ENCODE measurements at places on chromosomes 6 and 20.

DNA sequence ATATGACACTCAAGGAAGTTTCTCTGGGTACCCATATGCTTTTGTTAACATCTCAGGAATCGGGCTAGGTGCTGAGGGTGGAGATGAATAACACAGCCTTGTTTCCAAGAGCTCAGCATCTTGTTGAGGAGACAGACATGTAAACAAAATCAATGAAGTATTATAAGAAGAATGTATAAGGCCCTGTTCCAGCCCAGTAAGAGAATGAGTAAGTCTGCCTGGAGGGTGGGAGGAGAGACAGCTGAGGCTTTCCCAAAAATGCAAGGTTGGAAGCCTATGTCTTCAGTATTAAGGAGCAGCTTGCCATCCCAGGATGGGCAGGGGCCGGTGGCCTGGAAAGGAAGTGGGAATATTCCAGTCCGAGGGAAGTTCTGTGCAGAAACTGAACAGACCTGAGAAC lies 615.3 kb upstream of the BTBD3 start:
- DNase-seq: no peak

- DNase-seq: no peak
Measured at GRCh38 chr6:160768101-160768500, 66.1 kb downstream of the PLG start.

DNA sequence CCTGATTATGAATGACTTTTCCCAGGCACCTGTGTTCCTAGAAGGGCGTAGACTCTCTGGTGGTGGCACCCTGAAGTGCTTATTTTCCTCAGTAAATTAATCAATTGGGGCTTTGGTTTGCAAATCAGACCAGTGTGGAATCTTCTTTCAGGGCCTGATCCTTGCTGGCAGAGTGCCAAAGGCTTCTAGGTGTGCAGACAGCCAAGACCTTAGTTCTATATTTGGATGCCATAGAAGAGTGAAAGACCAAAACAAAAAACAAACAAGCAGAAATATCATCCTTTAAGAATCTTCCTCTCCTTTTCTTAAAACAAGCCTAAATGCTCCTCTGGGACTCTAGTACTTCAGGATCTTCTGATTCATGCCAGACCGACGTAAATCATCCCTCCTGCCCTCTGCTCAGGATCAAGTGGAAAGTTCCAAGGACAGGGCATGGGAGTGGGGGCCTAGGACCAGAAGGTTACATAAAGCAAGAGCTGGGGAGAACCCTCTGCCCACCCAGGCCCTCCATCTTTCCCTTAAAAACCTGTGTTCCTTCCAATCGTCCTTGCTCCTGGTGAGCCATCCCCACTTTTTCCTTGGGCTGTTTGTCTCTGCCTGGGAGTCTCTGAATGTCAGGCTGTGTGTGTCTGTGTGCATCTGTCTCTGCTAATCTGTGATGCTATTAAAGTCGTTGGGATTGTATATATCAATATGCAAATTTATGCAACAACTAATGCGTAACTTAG lies 70.5 kb upstream of the MYLIP start:
- no peak for DNase-seq

GRCh38 chr20:15176929-15177328 lies 839.5 kb upstream of the FLRT3 start:
- no peak for DNase-seq

DNA sequence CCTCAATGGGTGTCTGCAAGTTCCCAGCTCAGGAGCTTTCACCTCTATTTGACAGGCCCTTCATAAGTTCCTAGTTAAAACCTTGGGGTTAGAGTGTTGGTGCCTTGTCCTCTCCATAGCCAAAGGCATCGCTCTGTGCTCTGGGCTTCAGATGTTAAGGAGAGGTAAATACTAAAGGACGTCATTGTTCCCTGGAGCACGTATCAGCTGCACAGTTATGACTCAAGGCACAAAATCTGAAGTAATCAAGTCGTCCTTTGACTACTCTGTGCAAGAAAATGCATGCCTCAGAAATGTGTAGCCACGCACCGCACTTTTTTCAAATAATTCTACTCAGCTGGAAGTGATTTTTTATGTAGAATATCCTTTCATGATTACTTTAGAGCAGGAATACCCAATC lies 240.8 kb upstream of the QKI start:
- DNase-seq: no peak

DNA sequence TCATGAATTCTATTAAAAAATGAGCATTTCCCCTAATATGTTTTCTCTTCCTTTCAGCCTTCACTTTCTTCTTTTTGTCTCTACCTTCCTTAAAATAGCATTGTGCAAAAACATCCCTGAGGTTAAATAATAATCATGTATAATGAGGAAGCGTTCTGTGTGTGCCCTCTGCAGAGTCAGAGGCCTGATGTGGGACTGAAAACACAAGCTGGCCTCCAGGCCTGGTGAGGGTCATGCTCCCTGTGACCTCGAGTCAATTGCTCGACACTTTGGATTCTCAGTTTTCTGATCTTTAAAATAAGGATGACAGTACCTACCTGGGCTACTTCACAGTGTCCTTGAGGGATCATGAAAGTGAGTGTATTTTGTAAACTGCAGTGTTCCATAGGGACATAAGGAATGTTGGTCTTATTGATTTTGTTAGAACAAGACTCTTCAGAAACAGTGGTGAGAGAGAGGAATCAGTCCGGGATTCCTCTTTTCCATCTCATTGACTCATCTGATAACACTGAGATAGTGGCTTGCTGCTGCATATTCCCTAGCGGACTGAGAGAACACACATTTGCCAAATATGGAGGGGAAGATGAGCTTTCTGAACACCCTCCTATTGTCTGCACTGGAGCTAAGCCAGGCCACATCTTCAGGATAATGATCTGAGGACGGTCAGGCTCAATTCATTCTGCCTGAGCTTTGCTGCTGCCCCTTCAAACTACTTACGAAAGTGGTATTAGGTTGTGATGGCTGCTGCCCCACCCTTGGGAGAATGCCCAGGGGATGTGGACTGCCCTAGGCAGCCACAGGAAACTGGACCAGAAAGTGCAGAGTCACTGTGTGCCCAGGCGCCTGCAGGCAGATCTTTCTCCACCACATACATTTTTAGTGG lies 39.6 kb upstream of the PDE7B start:
- no peak for DNase-seq

DNA sequence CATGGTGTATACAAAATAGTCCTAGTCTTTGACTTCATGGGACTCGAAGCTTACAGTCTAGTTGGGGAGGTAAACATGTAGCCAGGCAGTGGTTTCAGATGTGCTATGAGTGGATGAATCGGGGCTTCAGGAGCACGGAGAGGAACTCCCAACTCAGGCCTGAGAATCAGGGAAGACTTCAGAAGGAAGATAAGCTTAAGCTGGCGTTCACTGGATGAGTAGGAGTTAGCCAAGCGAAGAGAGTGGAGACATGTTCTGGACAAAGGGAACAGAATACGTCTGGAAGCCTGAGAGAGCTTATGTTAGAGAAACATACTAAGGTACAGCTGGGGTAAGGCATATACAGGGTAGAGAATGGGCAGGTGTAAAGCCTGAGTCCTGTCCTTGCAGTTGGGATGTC lies 8.8 kb downstream of the CARMIL1 start:
- no peak for DNase-seq

DNA sequence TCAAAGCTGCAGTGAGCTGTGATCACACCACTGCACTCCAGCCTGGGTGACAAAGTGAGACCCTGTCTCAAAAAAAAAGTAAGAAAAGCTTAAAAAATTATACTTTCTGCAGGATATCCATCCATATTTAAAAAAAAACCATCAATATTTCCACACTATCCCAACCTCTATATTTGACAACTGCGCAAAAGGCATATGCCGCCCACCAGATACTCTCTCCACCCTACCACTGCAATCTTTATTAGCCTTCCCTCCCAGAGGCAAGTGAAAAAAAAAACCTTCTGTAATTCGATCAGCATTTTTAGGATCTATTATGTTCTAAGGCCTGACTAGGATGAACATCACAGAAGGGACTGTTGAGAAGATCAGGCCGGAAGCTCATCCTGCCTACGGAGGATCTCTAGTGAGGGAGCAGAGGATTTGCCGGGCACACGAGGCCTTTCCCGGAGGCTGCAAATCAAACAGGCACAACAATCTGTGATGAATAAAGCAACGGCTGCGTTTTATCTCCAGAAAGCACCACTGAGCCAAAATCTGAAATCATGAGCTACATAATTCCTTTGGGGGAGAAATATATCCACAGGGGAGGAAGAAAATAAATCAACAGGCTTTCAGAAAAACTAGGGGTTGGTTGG lies 65.9 kb downstream of the GFOD1 start:
- DNase-seq: no peak

GRCh38 chr6:21992178-21992967 lies 304.5 kb downstream of the PRL start:
- DNase-seq: no peak

- no peak for DNase-seq
Measured at GRCh38 chr6:91281901-91282300, 695.0 kb upstream of the MAP3K7 start.

DNA sequence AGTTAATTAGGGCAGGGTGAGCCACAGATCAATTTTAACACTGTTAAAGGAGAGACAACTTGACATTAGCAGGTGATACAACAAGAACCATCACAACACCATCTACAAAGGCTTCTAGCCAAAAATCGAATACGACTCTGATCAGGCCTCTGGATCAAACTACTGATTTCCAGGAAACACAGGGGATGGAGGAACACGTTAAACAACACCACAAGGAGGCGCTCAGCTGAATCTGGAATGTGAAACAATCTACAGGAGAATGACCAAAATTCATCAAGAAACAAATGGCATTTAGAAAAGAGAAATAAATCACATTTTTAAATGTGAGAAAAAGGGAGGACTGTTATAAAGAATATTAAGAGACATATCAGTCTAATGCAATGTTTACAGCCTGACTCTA lies 13.5 kb upstream of the MAFB start:
- DNase-seq: no peak

DNA sequence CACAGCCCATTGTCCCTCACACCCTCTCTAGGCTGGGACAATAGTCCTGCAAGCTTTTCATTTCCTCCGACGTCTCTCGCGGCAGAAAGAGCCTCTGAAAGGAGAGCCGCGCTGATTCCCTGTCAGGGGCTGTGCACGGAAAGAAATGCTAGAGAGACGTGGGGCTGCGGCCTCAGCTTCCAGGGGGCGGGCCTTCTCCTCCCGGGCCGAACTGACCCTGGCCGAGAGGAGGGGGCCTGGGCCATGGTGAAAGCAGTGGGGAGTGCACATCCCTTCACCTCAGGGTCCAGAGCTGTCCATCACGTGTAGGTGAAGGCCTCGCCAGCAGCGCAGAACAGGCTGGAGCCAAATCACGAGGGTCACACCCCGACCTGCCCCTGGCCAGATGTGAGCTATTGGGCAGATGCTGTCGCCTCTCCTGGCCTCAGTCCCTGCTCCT lies 220.4 kb downstream of the TAF4 start:
- DNase-seq: no peak

- no peak for DNase-seq
Measured at GRCh38 chr6:88914895-88915598, 48.4 kb downstream of the RNGTT start.

- DNase-seq: no peak
Measured at GRCh38 chr6:73803562-73804241, 107.7 kb downstream of the CD109 start.

DNA sequence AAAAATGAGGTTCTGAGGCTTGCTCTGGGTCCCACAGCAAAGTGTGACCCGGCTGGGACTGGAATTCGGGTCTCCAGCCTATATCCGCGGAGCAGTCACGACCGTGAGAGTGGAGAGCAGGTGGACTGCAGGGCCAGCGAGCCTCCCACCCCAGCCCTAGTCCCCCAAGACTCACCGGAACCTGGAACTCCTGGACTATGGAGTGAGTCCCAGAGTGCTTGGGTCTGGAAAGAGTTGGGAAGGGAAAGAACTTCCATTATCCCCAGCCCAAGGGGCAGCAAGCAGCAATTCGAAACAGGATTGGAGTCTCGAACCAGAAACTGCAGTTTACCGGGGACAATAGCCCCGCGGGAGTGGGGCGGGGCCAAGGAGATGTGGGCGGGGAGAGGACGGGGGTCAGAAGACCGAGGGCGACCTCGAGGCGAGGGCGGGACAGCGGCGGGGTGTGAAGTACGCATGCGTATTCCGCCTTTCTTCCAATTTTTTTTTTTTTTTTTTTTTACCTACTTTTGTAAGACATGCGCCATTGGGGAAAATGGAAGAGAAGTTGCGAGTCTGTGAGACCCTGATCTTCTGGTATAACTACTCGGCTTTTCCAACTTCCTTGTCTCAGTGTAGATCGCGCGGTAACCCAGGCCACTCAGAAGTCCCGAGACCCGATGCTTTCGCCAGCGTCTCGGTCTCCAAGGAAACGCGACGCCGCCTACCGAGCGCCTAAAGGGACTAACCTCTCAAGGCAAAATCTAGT lies at the start of gene C20orf96:
Gene C20orf96, minus strand, starts transcription at position 667 of the 748 bp plus-strand sequence. Its CDS starts 140 bp downstream, at position 527.
- DNase-seq: peak; percentile 94

GRCh38 chr6:103707596-103708325 lies 1152.0 kb downstream of the HACE1 start:
- DNase-seq: no peak

- DNase-seq: no peak
Measured at GRCh38 chr6:154261688-154262397, 94.8 kb downstream of the IPCEF1 start.

GRCh38 chr6:83307849-83308248 lies 114.7 kb downstream of the RWDD2A start:
- no peak for DNase-seq

DNA sequence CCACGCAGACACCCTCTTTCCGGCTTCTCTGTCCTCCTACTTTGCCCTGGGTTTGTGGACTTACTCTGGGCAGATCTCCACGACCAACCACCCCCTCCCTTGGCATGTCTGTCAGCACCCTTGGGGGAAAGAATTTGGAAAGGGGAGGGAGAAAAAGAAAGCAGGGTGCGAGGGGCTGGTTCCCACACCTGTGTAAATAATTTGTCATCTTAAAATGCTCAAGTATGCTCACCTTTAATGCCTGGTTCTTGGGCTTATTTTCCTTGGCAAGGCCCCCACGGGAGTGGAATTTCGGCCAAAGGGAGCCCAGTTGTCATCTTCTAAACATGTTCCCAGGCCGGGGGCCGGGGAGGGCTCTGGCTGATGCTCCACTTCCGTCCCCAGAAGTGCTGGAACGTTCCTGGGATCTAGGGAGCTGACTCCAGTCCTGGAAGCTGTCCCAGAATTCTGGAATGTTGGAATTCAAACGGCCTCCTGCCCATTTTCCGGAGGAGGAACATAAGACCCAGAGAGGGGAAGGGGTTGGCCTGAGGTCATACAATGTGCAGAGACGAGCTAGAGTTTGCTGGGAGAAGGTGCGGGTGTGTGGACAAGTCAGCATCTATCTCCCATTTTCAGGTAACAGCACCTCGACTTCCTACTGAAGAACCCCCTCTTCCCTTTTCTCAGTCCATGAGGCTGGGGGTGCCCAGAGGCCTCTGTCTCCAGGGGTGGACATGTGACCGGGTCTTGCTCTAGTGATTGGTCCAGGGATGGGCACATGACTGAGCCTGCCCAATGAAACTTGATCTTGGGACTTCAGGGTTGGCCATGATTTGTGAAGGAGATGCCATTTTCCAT lies 122.3 kb downstream of the CEBPB start:
- peak; percentile 73 for DNase-seq

GRCh38 chr6:118709859-118710350 lies 58.5 kb upstream of the CEP85L start:
- no peak for DNase-seq

- DNase-seq: no peak
Measured at GRCh38 chr20:24007073-24007595, 18.6 kb upstream of the GGTLC1 start.

Measured in pancreas (tissue), 10 donors.